ENCODE measurements at places on chromosomes 7 and 10. TPM values are rescaled to one million over a fixed set of nuclear protein-coding genes. Genes with fewer than 3 reads are reported as not detected.

GRCh38 chr10:66467042-66467441, 458.8 kb upstream of the LRRTM3 start:
- DNase-seq: no peak

GRCh38 chr7:77337456-77337990, 78.6 kb downstream of the GSAP start:
- no peak for DNase-seq

- DNase-seq: no peak
Observed at GRCh38 chr7:148289630-148290029, 300.9 kb upstream of the C7orf33 start.

- DNase-seq: no peak
Observed at GRCh38 chr7:84981055-84981976, 205.5 kb downstream of the SEMA3D start.

- no peak for DNase-seq
Observed at GRCh38 chr10:1782841-1783240, 45.5 kb upstream of the ADARB2 start.

GRCh38 chr7:90192876-90193750, 18.4 kb upstream of the STEAP2 start:
- no peak for DNase-seq

GRCh38 chr10:76998451-76998850, 639.2 kb downstream of the KCNMA1 start:
- DNase-seq: no peak

GRCh38 chr7:106384373-106384772, 99.6 kb upstream of the NAMPT start:
- no peak for DNase-seq

GRCh38 chr10:44619975-44620374, 235.1 kb upstream of the CXCL12 start:
- no peak for DNase-seq

DNA sequence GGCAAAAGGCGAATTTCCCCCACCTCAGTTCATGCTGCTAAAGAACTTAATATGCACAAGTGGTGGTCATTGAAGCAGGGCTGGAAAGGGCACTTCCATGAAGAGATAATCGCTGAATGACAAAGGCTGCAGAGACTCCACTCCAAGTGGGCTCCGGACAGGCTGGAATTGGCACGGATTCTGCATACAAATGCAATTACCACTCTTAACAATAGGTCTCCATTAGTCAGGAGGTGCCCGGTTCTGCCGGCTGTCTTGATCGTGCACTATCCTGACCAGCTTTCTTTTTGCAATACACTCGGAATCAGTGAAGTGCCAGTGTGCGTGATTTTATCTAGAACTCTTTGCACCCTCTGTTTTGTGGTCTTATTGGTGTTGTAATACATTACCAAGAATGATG, 49.7 kb downstream of the INSYN2A start:
- no peak for DNase-seq

DNA sequence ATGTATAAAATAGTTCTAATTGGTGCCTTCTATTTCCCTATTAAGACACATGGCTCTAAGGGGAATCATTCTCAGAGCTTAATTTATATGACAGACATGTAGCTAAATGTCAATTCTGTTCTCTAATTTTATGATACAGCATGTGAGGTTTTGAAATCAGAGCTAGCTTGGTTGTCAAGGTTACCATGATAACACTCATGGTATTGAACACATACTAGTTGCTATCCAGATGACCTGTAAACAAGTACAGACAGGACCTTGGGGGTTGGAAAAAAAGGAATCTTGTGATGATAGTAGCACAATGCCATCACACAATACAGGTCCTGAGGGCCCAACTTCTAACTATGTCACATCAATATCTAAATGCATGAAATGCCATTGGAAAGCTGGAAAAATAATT, 49.2 kb downstream of the RHOBTB1 start:
- no peak for DNase-seq

GRCh38 chr7:47454069-47454973, 127.6 kb downstream of the TNS3 start:
- DNase-seq: peak; percentile 79

DNA sequence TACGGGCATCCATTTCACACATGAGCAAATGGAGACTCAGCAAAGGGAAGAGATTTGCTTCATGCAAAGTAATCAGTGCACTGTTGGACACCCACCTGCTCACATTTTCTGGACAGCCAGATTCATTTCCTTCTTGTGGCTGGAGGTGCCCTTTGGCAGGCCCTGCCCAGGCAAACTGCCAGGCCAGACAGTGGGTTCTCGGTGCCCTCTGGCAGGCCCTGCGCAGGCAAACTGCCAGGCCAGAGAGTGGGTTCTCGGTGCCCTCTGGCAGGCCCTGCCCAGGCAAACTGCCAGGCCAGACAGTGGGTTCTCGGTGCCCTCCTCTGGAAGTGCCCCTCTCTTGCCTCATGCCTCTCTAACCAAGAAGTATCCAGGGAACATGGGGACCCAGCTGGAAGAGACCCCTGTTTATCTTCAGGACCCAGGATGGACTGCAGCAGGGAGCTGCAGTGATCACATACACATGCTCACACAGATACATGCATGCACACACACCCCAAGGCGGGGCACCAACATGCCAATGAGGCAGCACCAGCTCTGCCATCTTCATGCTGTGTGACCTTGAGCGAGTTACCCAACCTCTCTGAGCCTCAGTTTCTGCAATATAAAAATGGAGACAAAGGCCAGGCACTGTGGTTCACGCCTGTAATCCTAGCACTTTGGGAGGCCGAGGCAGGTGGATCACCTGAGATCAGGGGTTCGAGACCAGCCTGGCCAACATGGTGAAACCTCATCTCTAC, 67.1 kb downstream of the OAT start:
- no peak for DNase-seq

GRCh38 chr7:108385834-108386422, 70.3 kb downstream of the NRCAM start:
- no peak for DNase-seq

GRCh38 chr7:134514663-134515062, 12.7 kb upstream of the AKR1B10 start:
- peak; percentile 86 for DNase-seq

The RAB19 gene
- total RNA-seq: not detected

The DRGX gene
- total RNA-seq: not detected

The CFAP46 gene
- 0.41 TPM for total RNA-seq

The TRIM50 gene
- 0.31 TPM for total RNA-seq

The SH2B2 gene
- 15.9 TPM for total RNA-seq

The RPEL1 gene
- total RNA-seq: not detected

The OPN1SW gene
- not detected for total RNA-seq

The PTF1A gene
- not detected for total RNA-seq

The NKX1-2 gene
- not detected for total RNA-seq

The C10orf67 gene
- total RNA-seq: 0.82 TPM

The INMT gene
- total RNA-seq: 14.5 TPM

The HPSE2 gene
- total RNA-seq: 18.3 TPM

The LMOD2 gene
- 135 TPM for total RNA-seq

The NEUROD6 gene
- 0.21 TPM for total RNA-seq

All from tongue (tissue), 3 donors.